Stimulated activated CD8-positive, alpha-beta memory T cell treated with anti-CD3 and anti-CD28 coated beads, Interleukin-7, amount 100 ng/mL, for 1 hour (primary cell): ENCODE measurements at places on chromosomes 11 and 22.

DNA sequence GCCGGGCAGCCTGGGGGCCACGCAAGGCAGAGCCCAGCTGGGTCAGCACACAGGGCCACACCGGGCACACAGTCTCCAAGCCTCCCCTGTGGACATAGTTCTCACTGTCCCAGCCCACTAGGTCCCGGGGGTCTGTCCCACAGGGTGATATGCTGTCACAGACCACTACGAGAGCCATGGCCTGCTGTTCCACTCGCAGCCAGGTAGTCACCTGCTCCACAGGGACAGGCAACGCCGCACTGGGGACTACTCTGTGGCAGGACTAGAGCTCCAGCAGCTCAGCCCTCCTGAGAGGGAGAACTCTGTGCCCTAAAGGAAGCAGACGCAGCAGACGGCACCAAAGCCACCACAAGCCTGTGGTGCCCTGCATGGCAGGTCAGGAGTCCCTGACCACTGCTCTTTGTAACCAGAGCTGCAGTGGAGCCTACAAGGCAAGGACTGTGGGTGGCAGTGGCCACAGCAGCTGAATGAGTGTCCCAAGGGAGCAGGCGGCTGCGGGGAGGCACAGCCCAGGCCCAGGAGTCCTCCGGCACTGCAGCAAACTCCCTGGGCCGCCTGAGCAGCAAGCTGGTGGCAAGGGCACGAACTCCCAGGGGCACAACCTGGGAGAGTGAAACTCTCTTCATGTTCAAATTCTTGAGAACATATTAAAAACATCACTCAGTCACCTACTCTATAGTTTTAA lies 171.2 kb upstream of the GRK3 start:
- no peak for DNase-seq

GRCh38 chr11:101600924-101601323 lies 17.1 kb upstream of the TRPC6 start:
- no peak for DNase-seq

GRCh38 chr11:10934293-10934860 lies 76.5 kb upstream of the ZBED5 start:
- no peak for DNase-seq

GRCh38 chr11:45384711-45385241 lies 98.6 kb upstream of the SYT13 start:
- DNase-seq = no peak

DNA sequence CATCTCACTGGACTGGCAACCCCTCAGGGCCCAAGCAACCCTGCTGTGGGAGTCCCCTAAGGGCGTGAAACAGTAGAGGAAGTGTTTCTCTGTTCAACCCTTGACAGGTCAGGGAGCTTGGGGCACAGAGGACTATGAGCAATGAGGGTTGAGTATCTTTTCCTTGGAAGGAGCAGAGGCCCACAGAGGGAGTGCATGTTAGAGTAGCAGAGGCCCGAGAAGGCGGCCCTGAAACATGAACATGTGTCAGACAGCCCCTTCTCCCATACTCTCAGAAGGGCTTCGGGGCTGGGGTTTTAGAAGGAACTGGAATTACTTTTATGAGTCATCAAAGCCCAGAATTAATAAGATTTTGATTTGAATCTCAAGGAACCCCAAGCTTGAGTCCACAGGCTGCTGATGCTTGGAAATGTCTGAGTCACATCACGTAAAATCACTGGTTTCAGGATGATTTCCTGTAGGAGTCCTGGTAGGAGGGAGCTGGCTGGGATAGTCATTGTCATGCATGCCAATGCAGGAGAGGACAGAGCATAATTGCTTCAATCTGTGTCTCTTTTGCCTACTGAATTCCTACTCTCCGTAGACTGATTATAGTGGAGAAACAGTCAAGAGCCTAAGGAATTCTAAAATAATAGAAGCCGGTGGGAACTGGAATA lies 22.6 kb downstream of the C11orf71 start:
- no peak for DNase-seq

- DNase-seq = no peak
Measured at GRCh38 chr11:66334605-66335442, 1.4 kb downstream of the RIN1 start.

GRCh38 chr22:28909375-28909774 lies 26.0 kb downstream of the ZNRF3 start:
- DNase-seq = no peak

GRCh38 chr11:129768356-129768755 lies 47.3 kb upstream of the TMEM45B start:
- no peak for DNase-seq

- DNase-seq = no peak
Measured at GRCh38 chr11:67303835-67304411, 593 bp downstream of the SSH3 start.

DNA sequence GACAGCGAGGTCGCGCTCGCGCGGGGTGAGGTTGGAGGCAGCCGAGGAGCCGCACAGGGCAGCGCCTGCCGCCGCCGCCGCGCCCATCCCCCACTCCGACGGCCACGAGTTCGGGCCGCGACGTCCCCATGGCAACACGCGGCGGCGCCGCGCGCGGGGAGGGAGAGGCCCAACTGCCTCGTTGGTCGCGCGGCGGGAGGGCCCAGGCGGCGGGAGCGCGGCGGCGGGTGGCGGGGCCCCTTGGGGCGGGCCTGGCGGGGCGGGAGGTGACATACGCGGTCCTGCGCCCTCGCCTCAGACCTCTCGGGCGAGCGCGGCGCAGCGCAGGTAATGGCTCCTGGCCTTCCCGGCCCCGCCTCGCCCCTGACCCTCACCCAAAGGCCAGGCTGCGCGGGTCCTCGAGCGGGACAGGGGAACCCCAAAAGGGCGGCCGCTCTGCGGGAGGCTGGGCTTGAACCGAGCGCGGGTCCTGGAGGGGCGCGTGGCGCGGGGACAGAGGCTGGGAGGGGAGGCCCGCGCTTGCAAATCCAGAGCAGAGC lies at the start of gene DEUP1:
Gene DEUP1, plus strand, starts transcription at position 297 of the 539 bp plus-strand sequence. CDS start 1,518 bp downstream, outside the sequence.
- DNase-seq = no peak

GRCh38 chr22:49930596-49931412 lies 12.4 kb downstream of the CRELD2 start:
- no peak for DNase-seq

- no peak for DNase-seq
Measured at GRCh38 chr11:6640985-6641701, 14.5 kb downstream of the DCHS1 start.

DNA sequence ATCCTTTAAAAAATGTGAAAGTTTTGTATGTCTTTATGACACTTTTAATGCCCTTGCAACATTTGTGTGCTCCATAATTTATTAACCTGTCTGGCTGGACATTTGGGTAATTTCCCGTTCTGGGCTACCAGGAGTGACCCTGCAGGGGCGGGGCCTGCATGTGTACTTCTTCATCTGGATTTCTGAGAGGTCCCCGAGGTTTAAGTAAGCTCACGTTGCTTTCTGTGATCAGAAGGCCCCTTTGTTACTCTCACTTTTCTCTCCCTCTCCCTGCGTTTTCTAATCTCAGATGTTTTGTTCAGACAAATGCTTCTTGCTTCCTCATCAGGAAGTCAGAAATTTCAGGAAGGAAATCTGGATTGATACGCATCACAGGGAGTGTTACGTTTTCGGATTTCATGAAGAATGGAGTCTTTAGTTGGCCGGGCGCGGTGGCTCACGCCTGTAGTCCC lies 78.9 kb upstream of the CRYBB3 start:
- DNase-seq = no peak

DNA sequence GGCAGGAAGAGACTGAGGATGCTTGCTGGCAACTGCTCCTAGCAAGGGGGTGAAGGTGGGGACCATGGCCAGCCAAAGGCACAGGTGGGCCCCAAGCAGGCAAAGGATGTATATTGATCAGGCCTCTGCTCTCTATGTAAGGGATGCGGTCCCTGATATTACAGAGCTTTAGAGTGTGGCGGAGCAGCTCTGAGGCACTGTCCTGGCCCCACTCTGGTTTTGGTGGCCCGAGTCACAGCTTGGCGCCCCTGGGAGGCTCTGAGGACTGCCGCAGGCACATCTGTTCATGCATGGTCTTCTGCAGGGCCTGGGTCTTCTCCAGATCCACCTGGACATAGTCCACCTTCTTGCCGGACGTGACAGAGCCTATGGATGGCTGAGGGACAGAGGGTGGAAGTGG lies 45.5 kb downstream of the GAB4 start:
- DNase-seq = no peak

- DNase-seq = no peak
Measured at GRCh38 chr11:27159335-27159679, 118.7 kb downstream of the BBOX1 start.

- no peak for DNase-seq
Measured at GRCh38 chr11:65917077-65917433, 1.8 kb downstream of the C11orf68 start.

DNA sequence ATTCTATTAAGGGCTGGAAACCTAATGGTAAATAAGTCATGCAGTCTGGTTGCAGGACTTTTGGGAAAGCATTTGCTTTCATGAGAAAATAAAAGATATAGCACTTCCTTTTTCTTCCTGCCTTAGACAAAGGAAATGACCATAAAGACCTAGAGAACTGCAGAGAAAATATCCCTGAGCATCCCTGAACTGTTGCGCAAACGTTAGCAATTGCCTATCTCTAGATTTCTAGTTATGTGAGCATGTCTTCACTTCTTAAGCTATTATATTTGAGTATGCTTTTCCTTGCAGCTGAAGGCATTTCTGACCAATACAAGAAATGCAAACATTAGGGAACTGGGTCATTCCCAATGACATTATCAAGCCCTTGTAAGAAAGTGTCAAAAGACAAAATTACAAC lies 110.6 kb downstream of the KIF18A start:
- DNase-seq = no peak

- no peak for DNase-seq
Measured at GRCh38 chr11:123381817-123382554, 48.1 kb upstream of the GRAMD1B start.

DNA sequence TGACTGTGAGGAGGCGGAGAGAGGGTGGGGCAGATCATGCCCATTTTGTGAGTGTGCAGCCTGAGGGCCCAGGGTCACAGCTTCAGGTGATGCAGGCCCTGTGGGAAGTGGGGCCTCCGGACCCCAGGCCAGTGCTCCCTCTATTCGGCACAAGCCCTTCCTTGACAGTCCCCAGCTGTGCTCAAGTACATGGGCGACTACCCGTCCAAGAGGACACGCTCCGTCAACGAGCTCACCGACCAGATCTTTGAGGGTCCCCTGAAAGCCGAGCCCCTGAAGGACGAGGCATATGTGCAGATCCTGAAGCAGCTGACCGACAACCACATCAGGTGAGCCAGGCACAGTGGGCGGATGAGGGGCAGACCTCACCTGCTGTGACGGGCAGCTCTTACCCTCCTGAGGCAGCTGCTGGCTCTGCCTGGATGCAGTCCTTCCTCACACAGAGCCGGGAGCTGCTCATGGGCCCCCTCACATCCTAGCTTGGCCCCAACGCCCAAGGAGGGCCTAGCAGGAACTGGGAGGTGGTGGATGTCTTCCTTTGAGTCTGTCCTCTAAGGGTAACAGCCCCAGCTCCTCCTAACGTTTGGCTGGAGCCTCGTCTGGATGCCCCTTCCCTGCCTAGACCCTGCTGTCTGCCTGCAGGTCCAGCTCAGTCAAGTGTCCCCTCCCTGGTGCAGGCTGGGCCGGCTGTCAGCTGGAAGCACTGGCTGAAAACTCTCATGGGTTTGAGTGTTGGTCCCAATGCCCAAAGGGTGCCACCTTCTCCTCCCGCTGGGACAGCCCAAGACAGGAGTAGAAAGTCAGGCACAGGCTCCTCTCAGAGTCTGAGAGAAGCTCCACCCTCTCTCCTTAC lies 76.1 kb downstream of the MYO7A start:
- DNase-seq = no peak

DNA sequence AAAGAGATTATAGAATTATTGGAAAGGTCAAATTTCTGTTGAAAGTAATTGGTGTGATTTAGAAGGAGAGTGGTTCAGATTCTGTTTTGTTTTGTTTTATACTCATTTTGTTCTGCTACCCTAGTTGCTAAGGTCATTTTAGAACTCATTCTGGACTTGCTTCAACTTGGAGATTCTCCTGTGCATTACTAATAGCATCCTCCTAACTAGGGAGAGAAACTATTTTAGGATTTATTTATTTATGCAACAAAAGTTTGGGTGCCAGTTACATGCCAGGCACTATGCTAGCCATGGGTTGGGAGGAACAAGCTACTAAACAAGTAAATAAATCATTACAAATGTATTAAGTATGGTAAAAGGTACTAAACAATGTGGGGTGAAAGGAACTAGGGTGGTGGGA lies 84.0 kb downstream of the YAP1 start:
- no peak for DNase-seq

- no peak for DNase-seq
Measured at GRCh38 chr11:117870103-117870952, 6.1 kb downstream of the FXYD6 start.

GRCh38 chr11:81472646-81473045 lies 1261.0 kb downstream of the FAM181B start:
- DNase-seq = no peak
